Activated T-cell treated with anti-CD3 and anti-CD28 coated beads for 4 hours (primary cell): ENCODE measurements at places on chromosomes 1 and 21.

DNA sequence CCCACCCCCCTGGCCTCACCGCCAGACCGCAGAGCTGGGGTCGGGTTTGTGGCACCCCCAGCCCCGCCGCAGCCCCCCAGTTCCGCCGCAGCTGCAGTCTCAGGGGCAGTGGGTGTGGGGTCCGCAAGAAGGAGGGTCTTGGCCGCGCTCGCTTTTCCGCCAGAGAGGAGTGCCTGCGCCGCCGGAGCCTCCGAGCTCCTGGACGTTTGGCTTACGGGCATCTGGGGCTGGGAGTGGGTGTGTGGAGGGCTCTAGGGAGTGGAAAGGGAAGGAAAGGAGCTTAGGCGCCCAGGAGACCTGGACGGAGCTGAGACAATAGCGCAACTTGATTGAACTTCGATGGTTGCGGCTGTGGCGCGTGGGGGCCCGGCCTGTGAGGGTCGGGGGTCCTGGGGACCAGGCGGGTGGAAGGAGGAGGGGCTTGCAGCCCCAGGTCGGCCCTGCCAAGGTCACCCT, 88.8 kb upstream of the IPO9 start:
- DNase-seq: no peak

DNA sequence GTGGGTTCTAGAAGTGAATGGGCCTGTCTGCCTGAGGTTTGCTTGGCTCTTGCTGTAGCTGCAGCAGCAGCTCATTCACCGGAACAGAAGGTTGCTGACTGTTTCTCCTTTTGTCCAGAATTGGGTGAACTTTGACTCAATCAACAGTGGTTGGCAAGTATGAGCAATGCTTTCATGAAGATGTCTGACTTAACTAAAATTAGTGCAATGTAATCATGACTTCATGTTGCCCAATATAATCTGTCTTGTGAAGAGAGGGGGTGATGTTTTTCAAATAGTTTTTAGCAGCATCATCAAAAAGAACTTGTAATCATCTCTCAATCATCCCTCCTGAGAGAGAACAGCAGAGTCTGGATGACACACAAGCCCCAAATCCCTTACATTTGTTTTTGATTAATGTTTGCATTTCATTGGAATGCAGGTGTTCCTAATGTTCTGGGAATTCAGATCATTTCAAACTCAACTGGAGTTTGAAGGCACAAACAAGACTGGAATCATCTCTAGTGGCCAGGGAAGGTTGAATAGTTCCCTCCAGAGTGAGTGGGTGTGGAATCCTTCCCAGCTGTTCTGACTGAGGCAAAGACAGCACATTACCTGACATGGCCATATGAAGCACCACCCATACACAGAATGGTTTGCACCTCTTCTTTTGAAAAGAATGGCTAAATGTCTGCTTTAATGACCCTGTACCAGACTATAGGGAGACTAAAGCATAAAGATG, 82.9 kb downstream of the HLX start:
- DNase-seq: no peak

DNA sequence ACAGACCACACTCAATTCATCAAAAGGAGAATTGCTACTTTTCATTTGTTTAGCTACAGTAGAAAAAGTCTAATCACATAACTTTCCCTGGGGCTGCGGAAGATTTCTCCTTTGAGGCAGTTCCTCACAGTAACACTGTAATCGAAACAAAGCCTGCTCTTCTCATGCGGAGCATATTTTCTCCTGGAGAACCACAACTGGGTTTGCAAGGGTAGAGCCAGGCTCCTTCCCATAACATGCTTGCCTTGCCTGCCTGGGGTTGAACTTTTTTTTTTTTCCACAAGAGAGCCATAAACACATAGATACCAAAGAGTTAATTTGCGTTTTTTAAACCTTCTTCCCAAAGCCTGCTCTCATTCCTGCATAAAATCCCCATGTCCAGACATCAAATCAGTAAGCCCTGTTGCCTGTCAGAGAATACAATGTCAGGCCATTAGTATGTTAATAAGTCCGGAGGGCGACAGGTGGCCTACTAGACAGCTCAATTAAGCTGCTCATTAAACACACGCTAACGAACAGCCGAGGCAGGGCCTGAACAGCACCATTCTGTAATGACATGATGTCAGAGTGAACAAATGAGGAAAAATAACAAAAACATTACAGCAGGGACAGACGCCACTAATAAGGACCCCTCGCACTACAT, 107.1 kb upstream of the OLIG2 start:
- DNase-seq: no peak

GRCh38 chr1:169414952-169415351, 12.3 kb downstream of the CCDC181 start:
- DNase-seq: no peak

DNA sequence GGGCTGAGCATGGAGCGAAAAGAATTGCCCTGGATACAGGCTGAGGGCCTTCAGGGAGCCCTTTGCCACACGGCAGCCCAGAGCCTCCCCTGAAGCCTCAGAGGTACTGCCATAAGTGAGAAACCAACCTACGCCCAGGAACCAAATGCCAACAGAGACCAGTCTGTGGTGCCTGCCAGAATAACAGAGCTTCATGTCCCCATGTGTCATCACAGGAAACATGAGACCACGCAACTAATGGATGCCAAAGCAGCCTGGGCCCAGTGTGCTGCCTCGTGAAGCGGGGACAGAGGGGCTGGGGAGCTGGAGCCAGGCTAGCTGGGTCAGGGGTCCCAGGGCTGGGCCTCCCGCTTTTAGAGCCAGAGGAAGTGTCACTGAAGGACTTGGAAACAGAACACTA, 18.7 kb upstream of the STUM start:
- DNase-seq: no peak

GRCh38 chr1:3711780-3712451, 40.3 kb upstream of the CCDC27 start:
- DNase-seq: no peak
